ENCODE measurements at places on chromosomes 1 and 21.

DNA sequence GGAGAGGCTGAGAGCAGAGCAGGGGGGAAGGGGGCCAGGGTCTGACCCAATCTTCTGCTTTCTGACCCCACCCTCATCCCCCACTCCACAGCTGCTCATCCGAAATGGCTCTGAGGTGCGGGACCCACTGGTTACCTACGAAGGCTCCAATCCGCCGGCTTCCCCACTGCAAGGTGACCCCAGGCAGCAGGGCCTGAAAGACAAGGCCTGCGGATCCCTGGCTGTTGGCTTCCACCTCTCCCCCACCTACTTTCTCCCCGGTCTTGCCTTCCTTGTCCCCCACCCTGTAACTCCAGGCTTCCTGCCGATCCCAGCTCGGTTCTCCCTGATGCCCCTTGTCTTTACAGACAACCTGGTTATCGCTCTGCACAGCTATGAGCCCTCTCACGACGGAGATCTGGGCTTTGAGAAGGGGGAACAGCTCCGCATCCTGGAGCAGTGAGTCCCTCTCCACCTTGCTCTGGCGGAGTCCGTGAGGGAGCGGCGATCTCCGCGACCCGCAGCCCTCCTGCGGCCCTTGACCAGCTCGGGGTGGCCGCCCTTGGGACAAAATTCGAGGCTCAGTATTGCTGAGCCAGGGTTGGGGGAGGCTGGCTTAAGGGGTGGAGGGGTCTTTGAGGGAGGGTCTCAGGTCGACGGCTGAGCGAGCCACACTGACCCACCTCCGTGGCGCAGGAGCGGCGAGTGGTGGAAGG, 17.1 kb upstream of the HDAC1 start:
- DNase-seq, result no peak

DNA sequence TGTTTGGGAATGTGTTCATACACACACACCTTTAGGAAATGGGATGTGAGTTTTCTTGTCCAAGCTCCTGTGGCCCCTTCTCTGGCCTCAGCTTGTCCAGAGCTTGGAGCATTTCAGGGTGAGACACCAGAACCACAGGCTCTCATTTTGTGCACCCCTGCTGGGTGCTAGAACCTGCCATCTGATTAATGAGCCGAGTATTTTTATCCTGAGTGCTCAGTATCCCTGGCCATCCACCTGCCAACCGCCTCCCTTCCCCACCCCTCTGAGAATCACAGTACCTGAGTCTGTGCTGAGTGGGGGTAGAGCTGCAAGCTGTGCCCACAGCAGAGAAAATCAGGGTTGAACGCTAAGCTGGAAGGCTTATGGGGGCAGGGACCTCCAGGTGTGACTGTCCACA, 1.4 kb downstream of the CASQ1 start:
- DNase-seq, result no peak

DNA sequence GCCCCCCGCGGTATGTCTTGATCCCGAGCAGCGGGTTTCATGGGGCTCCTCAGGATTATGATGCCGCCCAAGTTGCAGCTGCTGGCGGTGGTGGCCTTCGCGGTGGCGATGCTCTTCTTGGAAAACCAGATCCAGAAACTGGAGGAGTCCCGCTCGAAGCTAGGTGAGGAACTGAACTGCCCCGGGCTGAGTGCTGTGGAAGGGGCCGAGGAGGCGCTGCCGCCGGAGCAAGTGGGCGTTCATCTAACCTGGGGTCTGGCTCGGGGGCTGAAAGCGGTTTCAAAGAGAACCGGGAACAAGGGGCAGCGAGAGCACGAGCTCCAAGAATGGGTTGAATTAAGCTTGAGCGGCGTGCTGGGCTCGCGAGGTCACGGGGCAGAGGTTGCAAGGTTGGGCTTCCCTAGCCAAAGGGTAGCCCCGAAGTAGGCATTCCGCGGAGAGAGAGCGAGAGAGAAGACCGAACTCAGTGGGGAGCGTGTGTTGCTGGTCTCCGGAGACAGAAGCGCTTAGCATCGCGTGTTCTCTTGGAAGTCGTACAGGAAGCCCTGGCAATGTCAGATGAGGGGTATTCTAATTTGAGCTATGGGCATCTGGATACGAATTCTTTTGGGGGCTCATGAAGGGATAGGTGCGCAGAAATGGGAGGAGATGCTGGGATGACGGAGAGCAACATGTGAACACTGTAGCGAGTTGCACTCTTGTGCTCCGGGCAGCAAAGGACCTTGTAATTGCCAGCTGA, 732 bp downstream of the HS2ST1 start:
- DNase-seq, result no peak

- no peak for DNase-seq
These were observed 544.4 kb downstream of the PLPP3 start for GRCh38 chr1:56034847-56035481.

DNA sequence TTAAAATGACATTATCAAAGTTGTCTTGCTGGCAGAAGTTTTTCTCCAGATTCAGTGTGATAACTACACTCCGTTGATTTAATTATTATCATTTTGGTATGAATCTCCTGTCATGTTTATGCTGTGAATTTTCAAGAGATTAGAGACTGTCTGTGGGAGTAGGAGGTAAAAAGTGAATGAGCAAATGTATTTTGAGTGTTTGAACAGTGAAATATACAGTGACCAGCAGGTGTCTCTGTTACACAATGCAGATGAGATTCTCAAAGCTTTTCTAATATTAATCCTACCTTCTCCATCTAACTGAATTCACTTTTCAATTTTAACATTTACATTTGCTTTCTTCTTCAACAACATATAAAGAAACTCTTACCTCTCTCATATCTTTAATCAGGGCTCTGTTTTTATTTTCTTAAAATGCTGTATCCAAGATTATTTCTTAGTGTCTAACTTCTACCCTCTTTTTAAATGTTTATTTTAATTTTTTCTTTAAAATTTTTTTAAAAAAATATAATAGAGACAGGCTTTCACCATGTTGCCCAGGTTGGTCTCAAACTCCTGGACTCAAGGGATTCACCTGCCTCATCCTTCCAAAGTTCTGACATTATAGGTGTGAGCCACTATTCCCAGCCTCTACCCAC, 20.9 kb upstream of the HSPA13 start:
- DNase-seq, result no peak

DNA sequence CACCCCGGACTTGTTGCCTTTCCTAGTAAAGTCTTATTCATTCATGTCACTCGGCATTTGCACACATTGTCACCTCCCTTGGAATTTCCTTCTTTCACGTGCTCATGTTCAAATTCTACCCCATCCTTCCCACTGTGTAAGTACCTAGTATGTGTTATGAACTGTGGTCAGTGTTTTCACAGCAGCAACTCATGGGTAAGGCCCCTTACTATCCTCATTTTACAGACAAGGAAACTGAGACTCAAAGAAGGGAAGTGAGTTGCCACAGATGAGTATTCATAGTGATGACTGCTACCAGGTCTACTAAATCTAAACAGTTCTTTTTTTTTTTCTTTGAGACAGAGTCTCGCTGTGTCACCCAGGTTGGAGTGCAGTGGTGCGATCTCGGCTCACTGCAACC, 10.5 kb downstream of the CITED4 start:
- no peak for DNase-seq

- no peak for DNase-seq
These were observed 10.6 kb upstream of the TP53BP2 start for GRCh38 chr1:223856386-223856785.

- no peak for DNase-seq
These were observed 58.8 kb upstream of the SPATA6 start for GRCh38 chr1:48530727-48531351.

GRCh38 chr1:96358057-96358456, 363.5 kb upstream of the PTBP2 start:
- no peak for DNase-seq

DNA sequence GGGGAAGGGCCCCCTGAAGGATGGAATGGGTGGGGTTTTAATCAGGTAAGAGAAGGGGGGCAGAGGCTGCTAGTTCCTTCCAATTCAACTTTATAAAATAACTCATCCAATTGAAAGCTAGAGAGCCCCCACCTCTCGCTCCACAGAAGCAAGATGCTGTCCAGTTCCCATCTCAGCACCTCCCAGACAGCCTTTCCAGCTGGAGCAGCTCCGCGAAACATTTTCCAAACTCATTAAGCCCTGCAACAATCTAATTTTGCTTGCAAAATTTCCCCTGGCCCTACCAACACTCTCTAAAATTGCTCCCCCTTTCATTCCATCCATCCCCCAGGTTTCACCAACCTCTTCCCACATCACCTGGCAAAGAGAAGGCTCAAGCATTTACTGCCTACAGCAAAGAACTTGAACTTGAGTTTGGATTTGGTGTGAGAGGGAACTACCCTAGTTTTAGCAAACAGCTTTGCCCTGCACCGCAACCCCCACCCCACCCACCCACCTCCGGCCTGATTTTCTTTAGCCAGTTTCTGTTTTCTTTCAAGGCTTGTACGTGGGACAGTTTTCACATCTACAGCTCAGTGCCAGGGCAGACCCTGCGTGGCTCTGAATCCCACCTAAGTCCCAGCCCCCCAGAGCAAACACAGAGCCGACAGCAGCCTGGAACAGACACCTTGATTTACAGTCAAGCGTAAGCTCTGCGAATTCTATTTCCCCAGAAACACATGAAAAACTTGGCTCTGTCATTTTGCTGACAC, 46.7 kb downstream of the SYF2 start:
- no peak for DNase-seq

DNA sequence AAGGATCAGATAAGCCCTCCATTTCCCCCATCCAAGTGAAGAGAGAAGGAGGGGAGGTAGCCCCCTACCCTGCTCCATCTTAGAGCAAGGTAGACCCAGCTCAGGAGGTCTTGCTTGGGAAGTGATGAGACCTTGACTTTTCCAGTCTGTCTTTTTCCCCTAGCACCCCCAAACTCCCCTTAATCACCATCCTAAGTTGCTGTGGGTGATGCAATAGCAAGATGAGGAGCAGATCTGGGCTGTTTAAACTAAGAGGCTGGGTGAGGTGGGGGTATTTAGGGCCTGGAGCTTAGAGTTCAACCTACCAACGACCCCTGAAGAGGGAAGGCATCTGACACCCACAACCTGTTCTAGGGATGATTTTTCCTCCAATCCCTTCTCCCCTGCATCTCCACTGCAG, 1.7 kb downstream of the ATP1A2 start:
- no peak for DNase-seq

GRCh38 chr1:158422212-158422611, 3.8 kb downstream of the OR10K2 start:
- no peak for DNase-seq

DNA sequence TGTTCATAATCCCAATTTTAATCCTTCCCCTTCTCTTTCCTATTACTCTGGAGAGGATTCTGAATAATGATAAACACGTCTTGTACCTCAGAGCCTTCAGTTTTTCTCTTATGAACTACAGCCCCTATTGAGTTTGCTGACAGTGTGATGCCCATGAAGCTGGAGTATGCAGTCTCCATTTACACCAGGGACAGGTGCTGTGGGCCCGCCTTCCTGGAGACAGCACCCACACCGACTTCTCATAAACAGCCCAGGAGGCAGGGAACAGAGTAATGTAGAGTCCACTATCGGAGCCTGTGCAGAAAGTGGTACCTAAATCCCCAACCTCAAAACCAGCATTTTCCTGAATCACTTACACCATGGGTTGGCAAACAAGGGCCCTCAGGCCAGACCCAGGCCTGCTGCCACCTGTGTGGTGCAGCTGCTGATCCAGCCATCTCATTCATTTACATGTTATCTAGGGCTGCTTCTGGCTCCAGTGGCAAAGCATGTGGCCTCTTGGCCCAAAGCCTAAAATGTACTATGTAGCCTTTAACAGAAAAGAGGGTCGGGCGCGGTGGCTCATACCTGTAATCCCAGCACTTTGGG, 95.1 kb upstream of the KRTAP19-8 start:
- no peak for DNase-seq

- DNase-seq, result no peak
These were observed 18.1 kb upstream of the WASF2 start for GRCh38 chr1:27507960-27508665.

DNA sequence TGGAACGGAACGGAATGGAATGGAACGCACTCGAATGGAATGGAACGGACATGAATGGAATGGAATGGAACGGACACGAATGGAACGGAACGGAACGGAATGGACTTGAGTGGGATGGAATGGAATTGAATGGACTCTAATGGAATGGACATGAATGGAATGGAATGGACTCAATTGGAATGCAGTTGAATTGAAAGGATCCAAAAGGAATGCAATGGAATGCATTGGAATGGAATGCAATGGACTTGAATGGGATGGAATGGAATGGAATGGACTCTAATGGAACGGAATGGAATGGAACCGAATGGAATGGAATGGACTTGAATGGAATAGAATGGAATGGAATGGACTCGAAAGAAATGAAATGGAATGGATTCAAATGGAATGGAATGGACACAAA, 102.4 kb upstream of the OR4F16 start:
- no peak for DNase-seq

DNA sequence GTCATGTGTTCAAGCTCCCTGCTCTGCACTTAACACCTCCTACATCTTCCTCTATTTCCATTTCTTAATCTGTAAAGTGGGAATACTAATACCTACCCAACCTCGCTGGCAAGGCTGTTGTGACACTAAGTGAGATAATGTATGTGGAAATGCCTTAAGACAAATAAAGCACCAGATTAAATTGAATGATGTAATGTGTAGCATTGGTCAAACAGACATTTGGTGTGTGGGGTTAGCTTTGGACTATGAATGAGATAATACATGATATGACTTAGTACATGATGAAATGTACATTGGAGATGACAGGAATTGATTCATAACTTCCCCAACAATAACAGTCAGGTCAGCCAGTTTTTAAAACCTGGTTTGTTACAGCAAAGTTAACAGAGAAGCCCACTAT, 5.2 kb downstream of the AMPD1 start:
- DNase-seq, result no peak

DNA sequence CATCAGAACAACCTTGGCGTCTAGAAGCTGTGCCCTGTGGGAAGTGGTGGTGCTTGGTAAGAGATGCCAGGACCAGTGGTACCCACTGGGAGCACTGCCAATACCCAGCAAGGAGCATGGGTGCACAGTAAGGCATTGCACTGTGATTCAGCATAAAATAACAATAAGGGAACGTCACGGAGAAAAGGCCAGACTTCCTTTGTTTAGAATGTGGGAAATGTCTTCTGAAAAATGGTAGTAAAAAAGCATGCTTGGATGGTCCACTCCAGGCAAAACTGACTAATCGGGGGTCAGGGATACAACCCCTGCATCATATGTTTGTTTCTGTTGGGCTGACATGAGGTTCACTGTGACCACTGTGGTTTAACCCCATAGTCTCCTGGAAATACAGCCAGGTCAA, 14.7 kb downstream of the METTL18 start:
- DNase-seq, result no peak

- DNase-seq, result no peak
These were observed 228.6 kb downstream of the PAPPA2 start for GRCh38 chr1:176691251-176692228.

- DNase-seq, result no peak
These were observed 14.1 kb downstream of the C1orf87 start for GRCh38 chr1:60059468-60059867.

GRCh38 chr1:2607641-2608091, 21.1 kb downstream of the PRXL2B start:
- peak; percentile 47 for DNase-seq

Measured in breast epithelium (tissue), 4 donors.